ENCODE measurements at places on chromosomes 13 and 19.

DNA sequence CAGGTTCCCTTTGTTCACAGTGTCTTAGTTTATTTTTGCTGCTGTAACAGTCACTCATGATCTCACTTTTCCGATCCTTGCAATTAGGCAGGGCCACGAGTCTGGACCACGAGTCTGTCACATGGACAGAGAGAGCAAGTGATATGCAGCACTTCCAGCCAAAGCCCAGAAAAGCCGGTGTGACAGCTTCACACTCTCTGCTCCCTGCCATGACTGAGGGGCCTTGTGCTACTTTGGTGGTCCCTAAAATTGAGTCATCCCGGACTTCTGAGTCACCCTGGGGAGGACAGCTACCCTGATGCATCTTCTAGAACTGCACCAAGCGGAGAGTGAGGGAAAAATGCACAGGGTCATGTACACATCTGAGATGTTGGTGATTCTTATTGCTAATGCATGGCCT, 179.6 kb downstream of the EFNB2 start:
- DNase-seq: no peak

DNA sequence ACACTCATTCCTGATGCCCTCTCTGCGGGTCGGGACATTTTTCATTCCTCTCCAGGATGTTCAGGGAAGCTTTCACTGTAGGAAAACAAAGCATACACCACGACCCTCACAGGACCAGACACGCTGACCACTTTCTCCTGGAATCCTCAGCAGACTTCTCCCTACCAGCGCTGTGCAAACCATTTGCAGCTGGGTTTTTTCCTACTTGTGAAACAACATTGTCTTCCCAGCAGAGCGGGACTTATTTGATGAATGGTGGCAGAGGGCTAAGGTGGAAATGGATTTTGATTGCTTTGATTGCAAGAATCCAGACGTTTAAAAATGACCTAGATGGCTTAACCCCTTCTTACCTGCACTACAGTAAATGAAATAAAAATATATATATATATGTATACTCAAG, 265.9 kb downstream of the TBC1D4 start:
- DNase-seq: no peak

GRCh38 chr13:74931698-74932433, 550.1 kb downstream of the TBC1D4 start:
- DNase-seq: no peak

GRCh38 chr13:39410096-39410901, 192.7 kb downstream of the LHFPL6 start:
- peak; percentile 56 for DNase-seq

GRCh38 chr19:13633109-13633508, 126.8 kb upstream of the CACNA1A start:
- no peak for DNase-seq

DNA sequence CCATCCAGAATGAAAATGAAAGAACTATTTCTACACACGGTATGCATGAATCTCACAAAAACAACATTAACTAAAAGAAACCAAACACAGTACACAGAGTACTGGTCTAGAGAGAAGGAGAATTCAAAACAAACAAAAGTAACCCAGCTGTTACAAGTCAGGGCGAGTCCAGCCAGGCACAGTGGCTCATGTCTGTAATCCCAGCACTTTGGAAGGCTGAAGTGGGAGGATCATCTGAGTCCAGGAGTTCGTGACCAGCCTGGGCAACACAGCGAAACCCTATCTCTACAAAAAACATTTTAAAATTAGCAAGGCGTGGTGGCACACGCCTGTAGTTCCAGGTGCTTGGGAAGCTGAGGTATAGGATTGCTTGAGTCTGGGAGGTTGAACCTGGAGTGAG, 1.7 kb upstream of the PSMC4 start:
- no peak for DNase-seq

GRCh38 chr19:49362048-49362928, at the start of gene TEAD2:
TEAD2 (minus strand) TSS chr19:49362416; CDS start chr19:49360075, 2,341 bp downstream.
- DNase-seq: peak; percentile 82

DNA sequence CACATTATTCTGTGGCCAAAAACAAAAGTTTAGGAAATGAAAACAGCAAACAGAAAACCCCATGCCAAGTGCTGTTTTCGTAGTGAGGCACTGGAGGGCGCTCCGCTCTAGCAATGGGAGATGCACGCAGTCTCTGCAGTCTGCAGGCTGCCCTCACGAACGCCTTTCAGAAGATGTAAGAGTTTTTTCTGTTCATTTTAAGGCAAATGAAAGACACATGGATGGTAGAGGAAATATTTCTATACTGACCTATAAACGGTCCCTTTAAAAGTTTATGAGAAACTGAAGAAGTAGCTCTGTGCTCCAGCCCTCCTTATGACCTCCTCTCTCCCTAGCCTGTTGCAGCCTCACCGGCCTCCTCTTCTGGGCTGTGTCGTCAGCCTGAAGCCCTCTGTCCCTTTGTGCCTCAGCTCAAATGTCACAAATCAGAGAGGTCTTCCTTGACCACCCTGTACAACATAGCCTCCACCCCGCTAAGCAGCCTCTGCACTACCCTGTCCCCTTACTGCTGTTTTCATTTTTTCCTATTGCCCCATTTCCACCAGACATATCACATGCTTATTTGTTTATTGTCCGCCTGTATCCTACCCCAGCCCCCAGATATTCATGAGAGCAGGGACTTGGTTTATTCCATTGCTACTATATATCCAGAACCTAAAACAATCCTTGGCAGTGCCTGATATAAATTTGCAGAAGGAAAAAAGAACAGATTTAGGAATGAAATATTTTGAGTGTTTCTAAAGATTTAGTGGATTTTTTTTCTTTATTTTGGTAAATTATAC, 116.4 kb downstream of the TM9SF2 start:
- peak; percentile 68 for DNase-seq

GRCh38 chr19:16141043-16141442, 2.4 kb upstream of the HSH2D start:
- DNase-seq: no peak

- DNase-seq: peak; percentile 54
Observed at GRCh38 chr19:46371371-46371901, 24.5 kb downstream of the PPP5C start.

DNA sequence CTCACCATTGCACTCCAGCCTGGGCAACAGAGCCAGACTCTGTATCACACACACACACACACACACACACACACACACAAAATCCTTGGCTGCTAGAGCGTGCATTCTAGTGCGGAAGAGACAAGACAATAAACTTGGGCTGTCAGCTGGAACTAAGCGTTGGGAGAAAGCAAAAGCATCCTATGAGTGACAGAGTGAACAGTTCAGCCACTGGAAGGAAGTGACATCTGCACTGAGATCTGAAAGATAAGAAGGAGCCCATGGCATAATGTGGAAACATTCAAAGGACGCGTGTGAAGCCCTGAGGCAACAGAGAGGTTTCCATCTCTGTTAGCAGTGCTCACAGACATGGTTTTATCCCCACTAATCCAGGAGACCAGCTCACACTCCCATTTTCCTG, 3.5 kb upstream of the SLC1A5 start:
- peak; percentile 51 for DNase-seq

DNA sequence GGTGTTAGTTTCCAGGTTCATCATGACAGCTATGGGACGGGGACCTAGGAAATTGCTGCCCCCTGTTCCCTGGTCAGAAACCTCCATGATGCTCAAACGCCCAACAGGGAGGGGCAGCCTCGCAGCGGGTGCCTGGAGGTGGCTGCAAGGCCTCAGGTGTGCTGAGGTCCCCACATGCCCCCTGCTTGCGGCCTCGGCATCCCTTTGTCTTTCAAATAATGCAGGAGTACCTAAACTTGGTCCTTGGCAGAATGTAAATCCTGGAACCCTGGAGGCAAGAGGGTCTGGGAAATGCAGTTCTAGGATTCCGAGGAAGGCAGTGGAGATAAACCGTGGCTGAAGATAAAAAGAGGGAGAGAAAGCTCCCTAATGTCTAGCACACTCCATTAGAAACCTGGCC, 52.4 kb downstream of the SKA3 start:
- no peak for DNase-seq

DNA sequence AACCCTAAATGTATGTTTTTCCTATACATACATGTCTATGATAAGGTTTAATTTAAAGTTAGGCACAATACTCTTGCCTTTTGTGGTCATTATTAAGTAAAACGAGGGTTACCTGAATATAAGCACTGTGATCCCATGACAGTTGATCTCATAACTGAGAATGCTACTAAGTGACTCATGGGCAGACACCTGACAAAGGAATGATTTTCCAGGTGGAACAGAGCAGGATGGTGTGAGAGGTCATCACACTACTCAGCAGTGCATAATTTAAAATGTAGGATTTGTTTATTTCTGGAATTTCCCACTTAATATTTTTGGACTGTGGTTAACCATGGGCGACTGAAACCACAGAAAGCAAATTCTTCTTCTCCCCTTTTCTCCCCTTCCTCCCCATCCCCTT, 178.9 kb downstream of the UGGT2 start:
- no peak for DNase-seq

DNA sequence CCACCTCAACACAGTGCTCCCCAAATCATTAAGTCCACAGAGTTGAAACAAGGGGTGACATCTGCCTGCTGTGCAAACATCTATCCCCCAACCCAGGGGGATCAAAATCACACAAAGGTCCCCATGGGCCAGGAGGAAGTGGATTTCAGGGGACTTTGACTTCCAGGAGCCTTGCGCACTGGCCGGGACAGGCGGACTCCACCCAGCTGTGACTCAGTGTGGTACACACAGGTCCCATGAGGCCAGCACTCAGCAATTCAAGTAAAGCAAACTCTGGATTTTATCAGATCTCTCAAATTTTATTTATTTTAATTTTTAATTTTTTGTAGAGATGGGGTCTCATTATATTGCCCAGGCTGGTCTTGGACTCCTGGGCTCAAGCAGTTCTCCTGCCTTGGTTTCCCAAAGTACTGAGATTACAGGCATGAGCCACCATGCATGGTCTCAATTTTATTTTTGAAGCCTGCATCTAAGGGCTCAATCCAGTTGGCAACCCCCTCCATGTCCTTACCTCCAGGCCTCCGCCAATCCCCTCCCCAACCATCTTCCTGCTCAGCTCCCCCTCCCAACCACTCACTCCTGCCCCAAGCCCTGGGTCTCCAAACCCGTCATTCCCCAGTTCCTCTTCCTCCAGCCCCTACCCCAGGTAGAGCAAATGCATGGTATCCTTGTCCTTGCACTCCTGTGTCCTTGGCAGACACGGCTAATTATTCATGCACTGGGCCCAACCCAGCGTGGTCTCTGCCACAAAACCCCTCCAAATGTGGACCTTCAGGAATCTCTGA, 18.2 kb downstream of the ARHGAP33 start:
- no peak for DNase-seq

DNA sequence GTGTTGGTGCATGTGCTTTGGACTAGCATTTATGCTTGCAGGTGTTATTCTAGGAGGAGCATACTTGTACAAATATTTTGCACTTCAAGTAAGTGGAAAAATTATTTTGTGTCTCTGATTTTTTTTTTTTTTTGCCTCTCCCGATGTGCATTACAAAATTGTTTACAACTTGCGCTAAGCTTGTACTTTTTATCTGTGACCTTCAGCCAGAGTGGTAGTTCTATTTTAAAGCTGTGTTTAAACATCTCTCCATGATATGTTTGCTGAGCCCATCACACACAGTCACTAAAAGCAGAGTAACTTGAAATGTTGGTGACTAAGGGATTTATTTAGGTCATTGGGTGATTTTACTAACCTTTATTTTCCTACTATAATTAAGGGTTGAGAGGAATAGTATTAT, 20.8 kb downstream of the ITM2B start:
- DNase-seq: no peak

- peak; percentile 68 for DNase-seq
Observed at GRCh38 chr13:25977671-25978070, 74.1 kb downstream of the SHISA2 start.

- DNase-seq: no peak
Observed at GRCh38 chr13:85419611-85420010, 379.6 kb downstream of the SLITRK6 start.

- DNase-seq: no peak
Observed at GRCh38 chr13:65889368-65889767, 1340.8 kb downstream of the PCDH9 start.

DNA sequence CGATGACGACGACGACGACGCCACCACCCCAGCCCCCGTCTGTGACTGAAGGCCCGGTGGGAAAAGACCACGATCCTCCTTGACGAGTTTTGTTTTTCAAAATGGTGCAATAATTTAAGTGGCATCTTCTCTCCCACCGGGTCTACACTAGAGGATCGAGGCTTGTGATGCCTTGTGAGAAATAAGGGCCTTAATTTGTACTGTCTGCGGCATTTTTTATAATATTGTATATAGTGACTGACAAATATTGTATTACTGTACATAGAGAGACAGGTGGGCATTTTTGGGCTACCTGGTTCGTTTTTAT, 2.5 kb downstream of the KLF2 start:
- no peak for DNase-seq

DNA sequence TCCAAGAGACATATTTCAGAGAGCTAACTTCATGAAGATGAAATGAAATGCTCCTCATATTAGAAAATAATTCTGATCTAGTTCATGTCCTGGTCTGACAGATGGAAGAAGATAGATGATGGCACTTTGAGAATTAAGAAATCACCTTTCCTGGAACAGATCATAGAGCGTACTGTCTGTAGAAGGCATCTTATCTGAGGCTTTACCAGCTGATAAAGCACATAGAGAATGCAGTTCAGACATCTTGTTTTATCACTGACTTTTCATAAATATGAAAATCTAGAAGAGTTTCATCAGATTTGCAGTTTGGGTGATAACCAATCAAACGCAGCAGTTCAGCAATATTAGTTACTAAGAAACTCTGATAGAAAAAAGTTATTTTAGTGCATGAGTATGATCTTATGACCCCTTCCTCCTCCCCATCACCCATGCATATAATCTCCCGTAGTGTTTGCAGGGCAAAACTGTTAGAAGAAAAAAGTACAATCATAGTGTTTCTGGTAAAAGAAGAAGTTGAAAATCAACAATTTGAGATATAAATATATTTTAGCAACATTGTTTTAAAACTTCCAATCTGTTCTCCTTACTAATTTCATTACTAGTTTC, 585.2 kb downstream of the PCDH9 start:
- DNase-seq: no peak

DNA sequence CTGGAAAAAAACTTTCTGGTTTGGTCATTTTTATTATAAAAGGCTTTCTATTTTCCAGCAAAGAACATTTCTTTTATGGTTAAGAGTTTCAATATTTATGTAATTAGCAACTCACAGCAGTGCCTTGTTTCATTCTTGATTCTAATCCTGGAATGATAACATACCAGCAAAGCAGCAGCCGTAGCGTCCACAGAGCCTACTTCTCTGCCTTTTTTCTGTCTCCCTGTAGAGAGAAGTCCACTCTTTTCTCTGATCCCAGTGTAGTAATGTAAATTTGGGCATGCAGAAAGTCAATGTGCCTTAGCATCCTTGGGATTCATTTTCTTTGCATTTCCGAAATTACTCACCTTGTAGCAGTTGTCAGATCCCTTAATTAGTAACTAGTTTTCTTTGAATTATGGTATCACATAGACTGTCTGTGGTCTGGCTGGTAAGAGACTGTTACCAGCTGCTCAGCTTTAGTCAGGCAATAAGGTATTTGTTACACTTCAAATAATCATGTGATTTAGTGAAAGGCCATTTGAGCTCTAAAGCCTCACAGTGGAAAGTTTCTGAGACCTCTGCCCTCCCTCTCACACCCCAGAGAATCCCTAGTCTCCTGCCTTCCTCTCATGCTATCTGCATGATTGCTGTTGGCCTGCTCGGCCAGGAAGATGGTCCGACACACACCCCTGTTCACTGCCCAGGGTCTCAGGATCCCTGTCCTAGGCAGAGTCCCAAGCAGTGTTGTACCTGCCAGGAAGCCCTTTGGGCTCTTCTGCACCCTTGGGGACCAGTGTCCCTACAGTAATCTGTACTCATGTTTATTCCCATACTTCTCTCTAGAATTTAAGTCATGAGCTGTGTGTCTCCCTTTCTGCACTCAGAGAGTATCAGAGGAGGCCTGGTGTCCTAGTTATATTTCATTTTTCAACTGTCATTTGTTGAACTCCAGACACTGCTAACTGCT, 86.3 kb downstream of the LRCH1 start:
- DNase-seq: no peak

Data from mesendoderm (in vitro differentiated cells).